Memory B cell (primary cell): ENCODE measurements at places on chromosomes 5 and 9.

DNA sequence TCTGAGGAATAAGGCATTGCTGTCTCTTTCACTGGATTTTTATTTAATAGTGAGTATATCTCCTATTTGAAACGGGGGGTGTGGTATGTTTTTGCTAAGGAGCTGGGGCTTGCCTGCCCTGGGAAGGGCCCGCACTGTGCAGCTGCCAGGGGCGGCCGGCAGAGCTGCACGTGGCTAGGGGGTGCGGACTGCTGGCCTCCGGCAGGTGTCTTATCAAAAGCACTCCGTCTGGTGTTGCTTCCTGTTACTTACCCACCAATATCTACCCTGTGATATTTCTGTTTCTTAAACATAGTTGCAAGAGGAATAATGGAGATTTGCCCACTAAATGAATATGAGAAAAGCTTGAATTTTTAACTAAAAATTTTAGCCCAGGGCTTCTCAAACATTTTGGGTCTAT lies 232.0 kb downstream of the IRX1 start:
- DNase-seq = no peak

GRCh38 chr5:36694351-36694750 lies 87.9 kb downstream of the SLC1A3 start:
- DNase-seq = no peak

DNA sequence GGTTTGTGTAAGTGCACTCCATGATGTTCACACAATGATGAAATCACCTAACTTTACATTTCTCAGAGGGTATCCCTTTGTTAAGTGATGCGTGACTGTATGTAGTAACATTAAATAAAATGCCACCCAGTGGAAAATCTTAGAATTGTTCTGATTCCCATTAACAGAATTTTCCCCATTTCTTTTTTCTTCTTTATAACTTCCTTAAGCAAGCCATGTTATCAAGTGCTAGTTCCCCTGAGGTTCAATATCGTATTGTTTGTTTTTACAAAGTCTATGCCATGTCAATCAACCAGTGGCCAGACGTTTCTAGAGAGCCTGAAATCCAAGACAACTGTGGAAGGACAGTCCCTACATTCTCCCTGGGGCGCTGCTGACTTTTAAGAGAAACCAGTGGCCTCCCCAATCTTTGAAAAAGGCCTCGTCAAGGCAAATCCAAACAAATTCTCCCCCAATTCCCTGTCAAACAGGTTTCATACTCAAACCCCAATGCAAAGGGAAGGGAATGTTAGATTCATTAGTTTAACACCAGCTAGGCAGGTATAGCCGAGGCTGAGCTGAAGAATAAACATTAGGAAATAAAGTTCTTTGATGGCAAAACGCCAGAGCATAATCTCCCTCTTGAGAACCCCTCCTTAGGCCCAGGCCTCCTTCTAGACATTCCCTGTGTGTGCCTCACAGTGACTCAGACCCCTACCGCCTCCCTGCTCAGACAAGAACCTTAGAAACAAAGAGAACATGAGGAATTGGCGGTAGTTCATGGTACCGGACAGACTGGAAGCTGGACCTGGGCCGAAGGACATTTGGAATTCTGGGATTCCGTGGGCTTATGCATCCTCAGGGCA lies 198.7 kb downstream of the GNA14 start:
- DNase-seq = no peak

DNA sequence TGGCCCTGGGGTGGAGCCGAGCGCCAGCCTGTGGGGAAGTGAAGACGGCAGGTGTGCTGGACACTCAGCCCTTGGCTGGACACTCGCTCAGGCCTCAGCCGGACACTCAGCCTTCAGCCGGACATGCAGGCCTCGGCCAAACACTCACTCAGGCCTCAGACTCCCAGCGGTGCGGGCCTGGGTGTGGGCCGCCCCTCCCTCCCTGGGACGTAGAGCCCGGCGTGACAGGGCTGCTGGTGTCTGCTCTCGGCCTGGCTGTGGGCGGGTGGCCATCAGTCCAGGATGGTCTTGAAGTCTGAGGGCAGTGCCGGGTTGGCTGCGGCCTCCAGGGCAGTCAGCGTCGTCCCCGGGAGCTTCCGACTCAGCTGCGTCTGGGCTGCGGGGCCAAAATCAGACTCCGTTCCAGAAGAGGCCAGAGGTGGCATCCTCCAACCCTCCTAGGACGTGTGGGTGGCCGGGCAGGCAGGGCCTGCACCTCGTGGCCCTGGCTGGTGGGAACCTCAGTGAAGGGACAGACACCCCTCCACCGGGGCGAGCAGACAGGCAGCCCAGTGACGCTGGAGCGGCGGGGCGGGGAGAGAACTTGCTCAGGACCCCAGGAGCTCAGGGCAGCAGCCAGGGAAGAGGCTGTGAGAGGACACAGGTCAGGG lies 28.4 kb downstream of the SLC6A18 start:
- DNase-seq = no peak

DNA sequence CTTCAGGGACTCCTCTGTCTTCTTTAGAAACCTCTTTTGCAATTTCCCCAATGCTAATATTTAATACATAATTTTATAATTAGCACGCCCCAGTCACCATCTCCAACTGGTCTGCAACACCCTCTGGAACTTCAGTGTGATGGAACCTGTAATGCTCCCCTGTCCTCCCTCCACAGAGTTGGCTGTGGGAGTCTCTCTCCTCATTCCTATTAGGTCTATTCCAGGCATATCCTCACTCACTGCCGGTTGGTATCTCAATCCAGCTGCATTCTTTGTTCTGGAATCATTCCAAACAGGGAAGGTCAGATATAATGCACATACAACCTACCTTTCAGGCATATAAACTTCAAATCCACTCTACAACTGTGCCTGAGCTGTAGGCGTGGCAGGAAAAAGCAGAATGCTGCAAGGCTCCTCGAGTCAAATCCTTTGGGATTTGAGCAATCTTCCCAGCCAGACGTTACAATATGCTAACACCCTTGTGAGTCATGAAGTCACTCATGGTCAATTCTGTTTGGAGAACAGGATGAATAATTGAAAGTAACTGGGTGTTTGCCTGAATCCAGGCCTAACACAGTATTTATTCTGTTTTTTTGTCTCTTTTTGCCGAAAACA lies 293.8 kb downstream of the CWC27 start:
- no peak for DNase-seq

- DNase-seq = no peak
These were observed 81.2 kb downstream of the CAMSAP1 start for GRCh38 chr9:135826188-135826545.

- no peak for DNase-seq
These were observed 248.1 kb upstream of the TAS2R1 start for GRCh38 chr5:9878206-9878605.

- DNase-seq = no peak
These were observed 105.9 kb downstream of the MARCHF3 start for GRCh38 chr5:126924331-126925033.

GRCh38 chr5:16880547-16880946 lies 55.5 kb downstream of the MYO10 start:
- no peak for DNase-seq

DNA sequence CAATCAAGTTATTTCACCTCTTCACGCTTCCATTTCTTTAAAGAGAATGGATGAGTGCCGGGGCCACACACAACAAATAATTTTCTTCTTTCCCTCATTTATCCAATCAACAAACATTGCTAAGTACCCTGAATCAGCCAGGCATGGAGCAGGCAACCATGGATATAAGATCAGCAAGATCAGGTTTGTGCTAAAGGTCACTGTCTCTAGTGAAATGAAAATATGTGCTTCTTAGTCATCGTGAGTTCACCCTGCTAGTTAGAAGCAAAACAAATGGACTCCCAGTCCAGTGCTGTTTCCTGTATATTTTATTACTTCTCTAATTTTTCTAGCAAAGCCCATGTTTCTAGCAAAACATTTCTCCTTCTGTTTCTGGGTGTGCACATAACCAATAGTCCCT lies 629.2 kb downstream of the BNC2 start:
- DNase-seq = no peak

DNA sequence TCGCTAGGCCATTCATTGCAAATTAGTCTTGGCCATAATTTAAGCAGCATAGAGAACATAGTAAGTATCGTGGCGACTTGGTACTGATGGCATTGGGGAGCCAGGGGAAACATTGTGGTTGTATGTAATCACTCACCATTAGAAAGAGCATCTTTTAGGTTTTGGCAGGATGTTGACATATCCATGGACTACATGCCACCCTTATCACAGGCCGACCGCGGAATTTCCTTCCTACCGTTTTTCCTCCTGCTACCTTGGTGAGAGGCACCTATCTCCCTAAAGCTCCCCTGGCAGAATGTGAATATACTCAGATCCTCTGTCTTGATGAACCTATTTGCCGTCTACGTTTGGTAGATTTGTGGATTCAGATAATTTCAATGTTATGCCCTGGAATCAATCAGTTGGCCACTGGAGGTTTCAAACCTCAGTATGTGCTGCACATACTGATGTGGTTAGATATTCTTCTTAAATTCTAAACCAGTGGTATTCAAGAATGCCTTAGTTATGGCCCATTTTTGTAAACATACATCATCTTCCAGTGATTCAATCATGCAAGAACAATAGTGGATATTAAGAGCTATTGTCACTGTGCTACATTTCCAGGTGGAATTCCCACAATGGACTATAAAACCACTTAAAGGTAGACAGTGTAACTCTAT lies 271.0 kb upstream of the HAPLN1 start:
- DNase-seq = no peak

GRCh38 chr9:15293804-15294316 lies 13.2 kb downstream of the TTC39B start:
- no peak for DNase-seq

GRCh38 chr5:150121448-150122157 lies 34.0 kb downstream of the PDGFRB start:
- no peak for DNase-seq

- DNase-seq = no peak
These were observed 50.3 kb upstream of the PSD2 start for GRCh38 chr5:139745132-139745799.

DNA sequence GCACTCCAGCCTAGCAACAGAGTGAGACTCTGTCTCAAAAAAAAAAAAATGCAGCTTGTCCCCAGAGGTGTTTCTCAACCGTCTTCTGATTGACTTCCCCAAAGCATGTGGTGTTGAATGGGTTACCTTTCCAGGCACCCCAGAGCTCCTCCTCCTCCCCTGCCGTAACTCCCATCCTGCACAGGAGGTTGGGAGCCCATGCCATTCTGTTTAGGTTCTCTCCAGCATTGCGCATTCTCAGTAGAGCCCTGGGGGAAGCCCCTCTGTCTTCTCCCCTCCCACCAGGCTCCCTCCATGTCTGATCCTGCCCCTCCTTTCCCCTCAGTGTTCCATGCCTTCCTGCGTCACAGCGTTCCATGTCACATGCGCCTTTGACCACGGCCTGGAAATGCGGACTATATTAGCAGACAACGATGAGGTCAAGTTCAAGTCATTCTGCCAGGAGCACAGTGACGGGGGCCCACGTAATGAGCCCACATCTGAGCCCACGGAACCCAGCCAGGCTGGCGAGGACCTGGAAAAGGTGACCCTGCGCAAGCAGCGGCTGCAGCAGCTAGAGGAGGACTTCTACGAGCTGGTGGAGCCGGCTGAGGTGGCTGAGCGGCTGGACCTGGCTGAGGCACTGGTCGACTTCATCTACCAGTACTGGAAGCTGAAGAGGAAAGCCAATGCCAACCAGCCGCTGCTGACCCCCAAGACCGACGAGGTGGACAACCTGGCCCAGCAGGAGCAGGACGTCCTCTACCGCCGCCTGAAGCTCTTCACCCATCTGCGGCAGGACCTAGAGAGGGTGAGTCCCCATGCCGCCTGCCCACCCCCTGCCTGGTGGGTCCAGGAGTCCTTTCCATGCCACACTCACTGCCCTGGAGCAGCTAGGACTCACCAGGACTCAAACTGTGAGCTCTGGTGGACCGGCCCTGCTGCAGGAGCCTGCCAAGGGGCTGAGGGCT lies 40.6 kb downstream of the JADE2 start:
- DNase-seq = no peak

DNA sequence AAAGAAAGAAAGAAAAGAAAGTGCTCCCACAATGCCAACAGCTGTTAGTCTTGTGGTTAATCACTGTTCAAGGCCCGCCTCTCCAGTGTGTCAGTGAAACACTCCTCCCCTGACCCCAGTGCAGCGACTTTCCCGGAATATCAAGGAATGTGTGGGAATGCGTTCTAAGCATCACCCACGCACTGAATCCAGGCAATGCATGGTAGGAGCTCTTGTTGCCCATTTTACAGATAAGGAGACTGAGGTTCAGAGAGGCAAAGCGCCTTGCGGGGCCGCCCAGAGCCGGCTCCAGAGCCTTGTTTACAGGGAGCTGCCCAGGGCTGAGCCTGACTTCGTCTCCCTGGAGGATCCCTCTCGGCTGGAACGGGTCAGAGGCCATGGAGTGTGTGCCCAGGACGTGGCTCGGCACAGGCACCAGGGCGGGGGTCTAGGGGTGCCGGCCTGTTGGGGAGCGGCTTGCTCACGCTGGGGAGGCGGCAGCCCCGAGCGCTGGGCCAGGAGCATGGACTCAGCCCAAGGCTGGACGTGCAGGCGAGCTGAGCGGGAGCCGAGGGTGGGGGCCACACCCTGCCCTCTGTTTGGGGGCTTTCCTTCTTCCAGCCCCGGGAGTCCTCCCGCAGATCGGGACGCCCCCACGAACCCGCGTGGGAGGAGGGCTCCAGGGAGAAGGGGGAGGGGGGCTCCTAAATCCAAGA lies 823 bp downstream of the ST6GALNAC6 start:
- no peak for DNase-seq

GRCh38 chr9:82531795-82532194 lies 531.1 kb downstream of the RASEF start:
- DNase-seq = no peak

DNA sequence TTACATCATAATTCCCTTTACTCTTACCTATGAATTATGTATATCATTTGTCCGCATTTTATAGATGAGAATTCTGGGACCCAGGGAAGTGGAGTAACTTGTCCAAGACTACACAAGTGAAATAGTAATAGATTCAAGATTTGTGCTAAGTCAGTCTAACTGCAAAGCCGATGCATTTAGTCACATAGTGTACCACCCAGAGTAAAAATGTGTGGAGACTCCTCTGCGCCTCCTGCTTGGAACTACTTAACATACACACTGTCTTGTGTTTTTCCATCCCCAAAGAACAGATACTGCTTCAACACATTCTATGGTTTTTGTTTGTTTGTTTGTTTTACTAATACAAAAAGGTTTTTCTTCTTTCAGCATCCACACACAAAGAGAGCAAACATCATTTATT lies 729.8 kb downstream of the PRELID2 start:
- DNase-seq = no peak
